ENCODE measurements at places on chromosomes 5 and 9.
A peak's percentile ranks its signal among the peaks of the same experiment; 100 is the strongest.

DNA sequence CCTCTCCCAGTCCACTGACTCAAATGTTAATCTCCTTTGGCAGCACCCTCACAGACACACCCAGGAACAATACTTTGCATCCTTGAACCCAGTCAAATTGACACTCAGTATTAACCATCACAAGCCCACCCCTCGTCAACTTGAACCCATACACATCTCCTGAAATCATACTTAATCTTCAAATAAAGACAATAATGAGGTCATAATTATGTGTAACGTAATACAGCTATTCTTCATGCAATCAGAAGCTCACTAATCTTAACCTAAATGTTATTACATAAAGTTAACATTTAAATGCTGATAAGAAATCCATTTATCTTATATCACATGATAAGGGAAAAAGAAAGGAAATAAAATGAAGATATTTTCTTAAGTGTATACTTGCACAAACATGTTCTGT is 65.2 kb downstream of the PPIC start:
- DNase-seq, result no peak

GRCh38 chr5:24026288-24026687 is 518.9 kb downstream of the PRDM9 start:
- no peak for DNase-seq

GRCh38 chr5:157214861-157215513 is 34.3 kb downstream of the ITK start:
- no peak for DNase-seq

DNA sequence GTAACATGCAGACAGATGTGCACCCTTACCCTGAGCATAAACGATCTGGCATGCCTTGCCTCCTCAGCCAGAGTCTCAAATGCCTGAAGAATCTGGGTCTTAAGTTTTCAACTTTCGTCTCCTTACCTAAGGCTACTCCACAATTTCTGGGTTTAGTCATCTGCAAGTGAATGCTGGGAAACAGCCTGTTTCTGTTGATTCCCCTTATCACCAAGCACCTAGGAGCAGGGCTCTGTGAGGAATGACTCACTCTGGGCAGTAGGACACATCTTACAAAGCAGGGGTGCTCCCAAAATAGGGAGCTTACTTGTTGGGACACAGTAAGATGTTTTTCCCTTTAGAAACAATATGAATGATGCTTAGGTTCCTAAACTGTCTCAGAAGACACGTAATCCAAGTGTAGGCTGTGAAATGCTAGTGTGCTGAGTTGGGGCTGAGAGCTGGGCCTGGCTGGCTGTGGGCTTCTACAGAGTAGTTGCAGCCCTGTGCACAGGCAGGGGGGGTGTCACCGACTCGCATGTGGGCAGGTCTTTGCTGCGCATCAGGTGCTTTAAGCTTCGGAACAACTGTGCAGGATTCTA is 58.0 kb downstream of the DAP start:
- DNase-seq, result no peak

- peak; percentile 29 for DNase-seq
Measured at GRCh38 chr9:36207016-36207415, 16.3 kb downstream of the CLTA start.

GRCh38 chr9:130010151-130010988 is 32.6 kb downstream of the FNBP1 start:
- no peak for DNase-seq

DNA sequence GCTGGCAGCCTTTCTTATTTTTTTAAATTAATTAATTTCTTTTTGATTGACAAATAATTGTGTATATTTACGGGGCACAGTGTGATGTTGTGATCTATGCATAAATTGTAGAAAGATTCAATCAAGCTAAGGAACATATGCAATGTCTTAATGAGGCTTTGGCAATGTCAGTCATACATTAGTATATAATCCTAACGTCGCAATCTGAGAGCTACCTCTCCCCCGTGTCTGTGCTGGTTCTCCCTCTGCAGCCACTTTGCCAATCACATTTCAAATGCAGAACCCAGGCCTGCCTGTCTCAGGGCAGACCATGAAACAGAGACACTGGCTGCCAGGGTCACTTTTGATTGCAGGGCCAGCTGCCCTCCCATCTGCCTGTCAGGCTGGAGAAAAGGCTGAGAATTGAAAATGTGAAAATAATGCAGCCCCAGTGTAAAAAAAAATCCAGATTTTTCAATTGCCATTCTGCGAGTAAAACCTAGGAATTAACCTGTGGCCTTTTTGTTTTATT is 56.3 kb downstream of the SLC24A2 start:
- no peak for DNase-seq

GRCh38 chr9:30411571-30411970 is 1972.9 kb upstream of the ACO1 start:
- DNase-seq, result no peak

- DNase-seq, result no peak
Measured at GRCh38 chr5:131538177-131538593, 96.8 kb downstream of the RAPGEF6 start.

GRCh38 chr9:97904725-97905124 is 17.6 kb downstream of the TRMO start:
- no peak for DNase-seq

- no peak for DNase-seq
Measured at GRCh38 chr9:130825351-130825651, 9.8 kb upstream of the ABL1 start.

DNA sequence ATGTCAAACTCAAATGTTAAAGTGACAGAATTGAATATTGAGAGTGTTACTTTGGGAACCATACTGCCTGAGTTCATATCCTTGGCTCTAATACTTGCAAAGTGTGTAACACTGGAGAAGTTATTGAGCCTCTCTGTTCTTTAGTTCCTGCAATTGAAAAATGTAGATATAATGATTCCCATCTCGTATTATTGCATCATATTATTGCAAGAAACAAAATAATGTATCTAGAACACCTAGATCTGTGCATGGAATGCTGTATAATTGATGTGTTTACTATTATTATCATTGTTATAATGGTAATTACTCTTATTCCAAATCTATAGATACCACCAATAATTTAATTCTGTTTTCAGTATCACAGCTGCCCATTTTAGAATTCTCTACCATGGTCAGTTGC is 310.3 kb downstream of the GABRG2 start:
- DNase-seq, result no peak

- DNase-seq, result no peak
Measured at GRCh38 chr9:126097679-126098078, 228.9 kb upstream of the MVB12B start.

DNA sequence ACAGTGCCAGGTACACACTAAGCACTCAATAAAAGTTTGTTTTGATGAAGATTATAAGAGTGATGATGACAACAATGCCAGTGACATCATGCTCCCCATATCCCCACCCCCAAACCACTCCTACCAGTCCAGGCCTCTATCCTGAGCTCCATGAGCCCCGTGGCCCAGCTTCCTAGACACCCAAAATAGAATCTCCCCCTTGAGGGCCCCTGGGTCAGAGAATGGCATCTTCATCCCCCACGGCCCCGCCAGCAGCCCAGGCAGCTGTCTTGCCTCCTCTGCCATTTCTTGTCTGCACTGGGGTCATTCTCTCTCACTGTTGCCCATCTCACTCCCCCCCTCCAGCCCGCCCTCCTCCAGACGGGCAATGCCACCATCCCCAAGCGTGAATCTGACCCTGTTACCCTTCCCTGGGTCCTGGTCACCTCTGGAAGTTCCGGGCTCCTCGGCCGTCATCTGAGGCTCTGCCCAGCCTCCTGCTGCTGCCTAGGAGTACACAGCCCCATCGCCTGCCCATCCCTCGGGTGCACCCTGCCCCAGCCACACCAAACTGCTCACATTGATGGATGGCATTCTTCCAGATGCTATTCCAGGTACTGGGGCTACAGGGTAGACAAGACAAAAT is 76.8 kb upstream of the LMX1B start:
- DNase-seq, result no peak

DNA sequence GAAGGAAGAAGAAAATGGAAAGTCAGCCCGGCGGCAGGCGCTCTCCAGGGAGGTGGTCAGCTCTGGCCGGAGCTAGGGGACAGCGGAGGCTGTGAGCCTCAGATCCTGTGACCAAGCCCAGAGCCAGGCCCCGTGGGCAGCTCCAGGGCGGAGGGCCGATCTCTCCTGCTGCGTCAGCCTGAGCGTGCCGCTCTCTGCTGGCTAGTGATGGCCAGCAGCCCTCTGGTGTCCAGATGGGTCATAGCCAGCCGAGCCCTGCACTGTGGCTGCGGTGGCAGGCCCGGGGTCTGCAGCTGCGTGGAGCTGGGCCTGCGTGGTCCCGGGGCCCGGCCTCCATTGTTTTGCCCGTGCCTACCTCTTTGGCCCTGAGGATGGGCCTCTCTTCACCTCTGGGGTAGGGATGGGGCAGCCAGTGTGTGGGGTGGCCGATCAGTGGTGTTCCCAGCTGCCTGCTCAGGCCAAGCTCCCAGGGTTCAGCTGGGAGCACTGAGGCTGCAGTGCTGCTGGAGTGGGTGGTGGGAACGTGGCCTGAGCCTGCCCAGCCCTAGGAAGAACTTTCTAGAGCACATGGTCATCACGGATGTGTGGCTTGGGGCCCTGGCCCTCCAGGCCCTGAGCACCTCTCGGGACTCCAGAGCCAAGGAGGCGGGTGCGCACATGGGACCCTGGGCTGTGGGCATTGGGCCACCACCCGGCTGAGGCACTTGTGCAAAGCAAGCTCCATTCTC is 17.1 kb upstream of the NRARP start:
- peak; percentile 40 for DNase-seq

DNA sequence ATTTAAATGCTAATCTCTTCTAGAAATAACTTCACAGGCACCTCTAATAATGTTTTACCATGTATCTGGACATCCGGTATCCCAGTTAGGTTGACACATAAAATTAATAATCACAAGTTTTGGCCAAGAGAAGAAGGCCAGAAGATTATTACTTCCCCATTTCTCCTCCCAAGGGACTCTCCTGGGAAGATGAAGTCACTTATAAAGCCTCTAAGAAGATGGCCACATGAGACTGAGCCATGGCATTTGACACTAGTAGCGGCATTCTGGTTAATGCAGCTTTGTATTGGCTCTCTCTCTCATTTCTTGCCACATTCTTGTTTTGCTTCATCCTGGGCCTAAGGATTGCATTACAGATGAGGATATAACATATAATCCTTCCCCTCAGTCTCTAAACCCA is 34.5 kb upstream of the RASA1 start:
- DNase-seq, result no peak

- DNase-seq, result no peak
Measured at GRCh38 chr5:122412966-122413365, 100.9 kb downstream of the SNCAIP start.

- peak; percentile 10 for DNase-seq
Measured at GRCh38 chr9:98707166-98708102, 1.3 kb downstream of the GABBR2 start.

- no peak for DNase-seq
Measured at GRCh38 chr5:29878599-29878998, 1314.9 kb upstream of the CDH6 start.

- peak; percentile 36 for DNase-seq
Measured at GRCh38 chr5:160133071-160133917, 14.0 kb upstream of the PWWP2A start.

- no peak for DNase-seq
Measured at GRCh38 chr9:115015018-115015635, 84.7 kb upstream of the TNFSF8 start.

DNA sequence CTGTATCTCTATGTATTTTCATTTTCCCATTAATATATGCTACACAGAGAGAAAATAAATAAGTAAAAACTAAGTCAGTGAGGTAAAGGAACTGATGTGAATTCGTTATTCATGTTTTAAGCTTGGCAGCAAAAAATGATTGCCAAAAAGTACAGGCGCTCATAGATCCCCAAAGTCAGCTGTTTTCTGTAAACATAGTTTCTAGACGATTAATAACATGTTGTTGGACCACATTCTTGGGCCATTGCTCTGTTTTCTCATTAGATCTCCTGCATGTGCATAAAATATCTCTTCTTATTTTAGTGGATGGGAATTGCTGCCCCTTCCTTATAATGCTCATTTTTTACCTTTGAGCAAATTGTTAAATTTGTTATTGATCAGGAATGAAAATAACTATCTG is 215.2 kb downstream of the TLE1 start:
- DNase-seq, result no peak

All from caudate nucleus (tissue), 63 donors.